IMR-90 (cell line): ENCODE measurements at places on chromosomes 11 and 22. TPM values are rescaled to one million over a fixed set of nuclear protein-coding genes. Genes with fewer than 3 reads are reported as not detected.

DNA sequence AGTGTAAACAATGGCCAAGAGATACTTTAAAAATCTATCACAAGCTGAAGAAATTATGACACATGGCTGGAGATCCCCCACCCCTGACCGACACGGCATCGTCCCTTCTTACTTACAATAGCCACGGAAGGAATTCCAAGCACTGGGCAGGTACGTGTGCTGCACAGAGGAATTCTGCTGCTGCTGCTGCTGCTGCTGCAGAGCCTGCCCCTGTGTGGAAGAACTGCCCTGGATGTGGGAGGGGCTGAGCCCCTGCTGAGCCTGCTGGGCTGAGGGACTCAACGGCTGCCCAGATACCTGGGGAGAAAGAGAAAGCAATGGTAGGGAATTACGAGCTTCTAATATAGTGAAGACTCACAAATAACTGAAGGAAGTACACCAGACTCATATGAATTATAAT lies 15.0 kb upstream of the NFRKB start:
- DNase-seq, result no peak

DNA sequence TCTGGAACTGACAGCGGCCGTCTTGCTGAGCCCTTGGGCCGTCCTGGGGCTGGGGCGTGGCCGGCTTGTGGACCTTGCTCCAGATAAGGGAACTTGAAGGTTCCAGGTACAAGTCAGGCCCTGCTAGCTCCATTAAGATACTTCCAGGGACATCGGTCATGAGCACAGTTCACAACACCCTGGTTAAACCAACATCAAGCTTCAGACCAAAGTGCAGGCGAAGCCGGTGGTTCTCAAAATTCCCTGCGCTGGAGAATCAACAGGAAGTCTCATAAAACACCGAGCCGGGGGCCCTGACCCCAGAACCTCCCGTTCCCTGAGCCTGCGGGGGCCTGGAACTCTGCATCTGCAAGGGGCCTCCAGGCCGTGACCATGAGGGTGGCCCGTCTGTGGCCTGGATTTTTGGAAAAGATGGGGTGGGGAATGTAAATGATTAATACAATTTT lies 1043.8 kb downstream of the BRD1 start:
- no peak for DNase-seq

DNA sequence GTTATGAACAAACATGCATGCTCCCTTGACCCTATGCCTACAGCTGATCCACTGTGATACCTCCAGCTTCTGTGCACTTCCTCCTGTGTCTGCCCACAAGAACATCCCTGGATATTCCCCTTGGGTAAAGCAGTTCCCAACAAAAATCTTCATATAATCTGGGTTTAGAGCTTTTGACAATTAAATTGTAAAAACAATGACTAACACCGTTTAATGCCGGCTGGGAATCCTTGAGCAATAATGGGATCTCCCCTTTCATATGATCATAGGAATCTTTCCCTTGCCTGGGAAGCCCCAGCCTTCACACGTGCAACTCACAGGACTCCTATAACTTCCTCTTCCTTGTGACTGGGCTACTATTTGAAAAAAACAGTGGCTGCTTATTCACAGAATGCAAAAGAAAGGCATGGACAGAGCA lies 6.3 kb upstream of the ZC3H12C start:
- peak; percentile 90 for DNase-seq

GRCh38 chr11:96016978-96017502 lies 93.1 kb upstream of the MTMR2 start:
- DNase-seq, result no peak

The SCUBE2 gene
- total RNA-seq, result 0.56 and 0.72 TPM in 2 replicates

The ZP1 gene
- total RNA-seq, result 0.18 and 0.28 TPM in 2 replicates

The CENPM gene
- total RNA-seq, result 14.7 and 18.1 TPM in 2 replicates

The GDPD4 gene
- not detected in 2 replicates for total RNA-seq
